ENCODE measurements at places on chromosomes 1 and 21.

DNA sequence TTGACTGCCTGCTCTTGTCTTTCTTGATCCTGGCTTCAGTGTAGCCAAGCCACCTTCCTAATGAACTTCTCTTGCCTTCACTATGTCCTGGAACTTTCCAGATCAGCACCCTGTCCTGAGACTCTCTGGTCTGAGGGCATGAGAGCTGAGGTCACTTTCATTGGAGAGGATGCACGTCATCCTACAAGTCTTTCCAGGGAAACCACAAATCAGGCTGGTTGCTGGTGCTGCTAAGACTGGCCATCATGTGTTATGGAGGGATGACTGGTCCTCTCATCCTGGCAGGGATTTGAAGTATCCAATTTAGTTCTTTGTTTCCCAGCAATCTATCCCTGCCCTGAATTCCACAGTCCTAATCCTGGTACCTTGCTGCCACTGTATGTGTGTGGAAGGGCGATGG lies 228.6 kb downstream of the GPATCH2 start:
- DNase-seq: no peak

- DNase-seq: no peak
These were observed 21.6 kb downstream of the RAB3GAP2 start for GRCh38 chr1:220250681-220251080.

DNA sequence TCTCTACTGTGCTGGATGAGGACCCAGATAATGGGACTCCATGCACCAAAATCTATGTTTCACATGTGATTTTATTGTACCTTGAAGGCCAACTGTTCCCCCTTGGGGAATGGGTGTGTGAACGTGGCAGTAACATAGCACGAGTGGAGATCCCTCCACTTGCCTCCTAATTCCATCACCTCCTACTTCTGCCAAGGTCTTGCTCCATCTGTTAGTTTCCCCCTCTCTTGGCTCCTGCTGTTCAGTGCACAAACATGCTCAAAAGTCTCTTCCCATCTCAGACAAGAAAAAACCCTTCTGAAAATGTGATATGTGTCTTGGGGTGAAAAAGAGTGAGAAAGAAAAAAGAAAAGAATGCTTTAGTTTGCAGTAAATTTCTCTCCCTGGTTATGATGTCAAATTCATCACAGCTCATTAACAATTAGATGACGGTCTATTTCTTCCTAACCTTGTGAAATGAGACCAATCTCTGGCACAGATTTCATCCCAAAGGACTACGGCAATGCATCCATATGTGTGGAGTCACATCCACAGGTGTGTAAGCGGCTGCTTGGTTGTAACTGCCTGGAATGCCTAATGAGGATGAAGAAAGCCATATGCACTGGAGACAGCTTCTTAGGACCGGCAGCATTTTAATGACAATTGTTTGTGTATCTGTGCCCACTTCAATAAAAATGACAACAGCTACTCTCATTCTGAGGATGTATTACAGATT lies 79.3 kb upstream of the DIRAS3 start:
- DNase-seq: no peak

- no peak for DNase-seq
These were observed at the start of gene KMO for GRCh38 chr1:241532162-241532531. KMO (plus strand) TSS chr1:241532378; CDS start chr1:241532445, 67 bp downstream.

DNA sequence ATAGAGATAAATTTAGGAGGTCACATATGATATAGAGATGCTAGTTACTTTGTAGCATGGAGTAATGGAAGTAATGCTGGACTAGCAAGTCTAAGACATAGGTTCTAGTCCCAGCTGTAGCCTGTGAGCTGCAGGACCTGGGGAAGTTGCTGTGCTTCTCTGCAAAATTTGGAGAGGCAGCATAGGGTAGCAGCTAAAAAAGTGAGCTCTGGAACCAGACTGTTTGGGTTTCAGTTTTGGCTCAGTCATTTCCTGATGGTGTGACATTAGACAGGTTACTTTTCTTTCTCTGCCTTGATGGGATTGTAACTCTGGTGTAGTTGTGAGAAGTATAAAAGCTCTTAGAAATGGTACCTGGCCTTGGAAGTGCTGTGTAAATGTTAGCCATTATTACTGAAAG lies 3.3 kb downstream of the METTL13 start:
- no peak for DNase-seq

GRCh38 chr1:196317535-196318522 lies 290.4 kb downstream of the KCNT2 start:
- no peak for DNase-seq

DNA sequence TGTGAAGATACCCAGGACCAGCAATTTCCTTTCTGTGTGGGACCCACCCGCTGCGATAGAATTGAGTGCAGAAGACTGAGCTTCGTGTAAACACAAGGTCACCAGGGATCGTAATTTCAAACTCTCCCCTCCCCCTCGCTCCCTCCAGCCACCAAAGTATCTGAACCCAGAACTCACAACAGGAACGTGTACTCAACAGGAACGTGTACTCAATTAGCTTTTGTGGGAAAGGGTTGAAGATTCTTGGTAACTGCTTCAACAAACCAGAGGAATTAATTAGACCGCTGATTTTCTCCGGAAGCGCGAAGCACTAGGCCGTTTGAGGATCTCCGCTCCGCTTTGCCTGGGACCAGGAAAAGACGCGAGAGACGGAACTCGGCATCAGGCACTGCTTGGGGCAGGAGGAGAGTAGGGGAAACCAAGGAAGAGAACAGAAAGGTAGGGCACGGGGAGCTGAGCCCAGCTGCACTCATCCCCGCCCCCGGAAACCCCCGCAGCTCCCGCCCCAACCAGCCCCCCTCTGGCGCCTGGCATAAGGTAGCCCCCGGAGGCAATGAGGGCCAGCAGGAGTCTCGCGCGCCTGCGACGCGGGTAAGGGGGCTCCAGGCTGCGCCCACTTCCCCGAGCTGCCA lies 453 bp downstream of the DRAM2 start:
- DNase-seq: peak; percentile 31

- no peak for DNase-seq
These were observed 287.4 kb upstream of the LYPLAL1 start for GRCh38 chr1:218886101-218886871.

GRCh38 chr1:166588741-166589140 lies 250.5 kb upstream of the POGK start:
- no peak for DNase-seq

DNA sequence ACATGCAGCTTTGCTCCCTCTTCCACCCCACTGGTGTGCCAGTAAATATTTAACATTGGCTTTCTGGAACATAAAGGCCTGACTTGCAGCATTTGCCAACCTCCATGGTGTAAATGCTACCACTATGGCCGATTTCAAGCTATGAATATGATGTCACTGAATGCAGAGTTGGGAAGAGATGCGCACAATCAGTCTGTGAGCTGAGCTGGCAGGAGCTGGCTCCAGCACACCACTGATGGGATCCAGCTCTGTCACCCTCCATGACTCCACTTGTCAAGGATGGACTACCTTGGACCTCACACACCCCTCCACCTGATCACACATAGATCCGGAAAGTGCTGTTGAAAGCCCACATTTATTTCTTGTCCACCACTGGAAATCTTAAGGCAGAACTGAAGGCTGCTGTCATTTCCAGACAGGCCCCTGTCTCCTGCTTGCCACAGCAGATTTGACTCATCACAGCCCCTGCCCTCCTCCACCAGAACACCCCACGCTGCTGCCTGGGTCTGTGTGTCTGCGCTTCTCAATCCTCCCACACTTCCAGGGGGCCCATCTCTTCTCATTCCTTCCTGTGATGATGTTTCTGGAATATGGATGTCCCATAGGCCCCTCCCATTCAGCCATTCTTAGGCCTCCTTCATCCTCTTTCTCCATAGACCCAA lies 82.2 kb upstream of the BCAR3 start:
- DNase-seq: no peak

DNA sequence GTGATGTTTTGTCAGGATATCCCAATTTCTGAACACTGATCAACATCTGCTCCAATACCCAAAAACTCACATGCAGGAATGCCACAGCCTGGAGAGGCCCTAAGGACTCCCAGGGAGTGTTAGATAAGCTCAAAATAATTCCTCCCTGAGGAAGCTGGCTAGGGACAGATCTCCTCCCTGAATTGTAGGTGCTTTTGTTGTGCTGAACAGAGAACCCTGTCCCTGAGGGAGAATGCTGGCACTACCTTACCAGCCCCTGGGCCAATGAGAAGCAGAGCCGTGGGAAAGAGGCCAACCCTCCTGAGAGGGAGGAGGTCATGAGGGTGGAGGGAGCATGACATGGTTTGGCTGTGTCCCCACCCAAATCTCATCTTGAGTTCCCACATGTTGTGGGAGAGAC lies 73.6 kb upstream of the PTGFRN start:
- no peak for DNase-seq

- DNase-seq: no peak
These were observed 83.8 kb downstream of the CD58 start for GRCh38 chr1:116487031-116487430.

GRCh38 chr1:19166066-19166465 lies 44.0 kb downstream of the UBR4 start:
- no peak for DNase-seq

- no peak for DNase-seq
These were observed 72.8 kb upstream of the PAX7 start for GRCh38 chr1:18557621-18558465.

DNA sequence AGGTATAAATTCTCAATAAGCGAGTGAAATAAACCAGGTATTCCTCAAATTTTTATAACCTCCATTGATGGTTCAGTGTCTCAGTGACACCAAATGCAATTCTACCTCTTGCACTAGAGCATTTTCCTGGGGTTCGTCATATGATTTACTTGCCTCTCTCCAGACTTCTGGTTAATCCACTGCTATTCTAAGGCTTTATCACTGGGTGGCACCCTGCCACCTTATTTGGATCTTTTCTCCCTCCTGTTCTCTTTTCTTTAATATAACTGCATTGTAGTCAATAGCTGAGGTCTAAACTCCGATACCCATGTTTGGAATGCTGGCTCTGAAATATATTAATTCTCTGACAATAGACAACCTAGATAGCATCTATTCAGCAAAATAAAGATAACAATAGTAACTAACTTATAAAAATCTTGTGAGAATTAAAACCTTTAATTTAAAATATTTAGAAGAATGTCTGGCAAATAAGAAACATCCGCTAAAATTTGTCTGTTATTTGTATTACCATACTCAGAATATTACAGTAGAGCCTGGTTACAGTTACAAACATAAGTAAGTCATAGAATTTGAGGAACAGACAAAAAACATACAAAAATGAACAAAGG lies 436.4 kb downstream of the PLA2G4A start:
- DNase-seq: no peak

DNA sequence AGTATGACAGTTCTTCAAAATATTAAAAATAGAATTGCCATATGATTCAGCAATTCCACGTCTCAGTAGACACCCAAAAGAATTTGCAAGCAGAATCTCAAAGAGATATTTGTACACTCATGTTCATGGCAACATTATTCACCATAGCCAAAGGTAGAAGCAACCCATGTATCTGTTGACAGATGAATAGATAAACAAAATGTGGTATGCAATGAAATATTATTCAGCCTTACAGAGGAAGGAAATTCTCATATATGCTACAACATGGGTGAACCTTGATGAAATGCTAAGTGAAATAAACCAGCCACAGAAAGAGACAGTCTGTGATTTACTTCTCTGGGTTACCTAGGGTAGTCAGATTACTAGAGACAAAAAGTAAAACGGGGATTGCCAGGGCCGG lies 47.0 kb downstream of the NAV1 start:
- no peak for DNase-seq

GRCh38 chr1:92430030-92430429 lies 56.7 kb downstream of the GFI1 start:
- no peak for DNase-seq
